ENCODE measurements at places on chromosomes 1 and 21.

- no peak for DNase-seq
Measured at GRCh38 chr1:93845538-93846205, 33.3 kb downstream of the DNTTIP2 start.

GRCh38 chr1:78226784-78227183 is 181.0 kb downstream of the GIPC2 start:
- no peak for DNase-seq

DNA sequence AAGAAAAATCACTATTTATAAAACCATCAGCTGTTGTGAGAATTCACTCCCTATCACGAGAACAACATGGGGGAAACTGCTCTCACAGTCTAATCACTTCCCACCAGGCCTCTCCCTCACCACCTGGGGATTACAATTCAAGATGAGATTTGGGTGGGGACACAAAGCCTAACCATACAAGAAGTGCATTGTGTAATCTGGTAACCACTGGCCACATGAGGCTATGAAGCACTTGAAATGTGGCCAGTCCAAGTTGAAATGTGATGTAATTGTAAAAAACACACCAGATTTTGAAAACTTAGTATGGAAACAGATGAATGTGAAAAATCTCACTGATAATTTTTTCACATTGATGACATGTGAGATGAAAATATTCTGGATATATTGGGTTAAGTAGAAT is 293.8 kb downstream of the TTLL7 start:
- no peak for DNase-seq

GRCh38 chr1:2216767-2217058 is 11.4 kb upstream of the SKI start:
- no peak for DNase-seq

DNA sequence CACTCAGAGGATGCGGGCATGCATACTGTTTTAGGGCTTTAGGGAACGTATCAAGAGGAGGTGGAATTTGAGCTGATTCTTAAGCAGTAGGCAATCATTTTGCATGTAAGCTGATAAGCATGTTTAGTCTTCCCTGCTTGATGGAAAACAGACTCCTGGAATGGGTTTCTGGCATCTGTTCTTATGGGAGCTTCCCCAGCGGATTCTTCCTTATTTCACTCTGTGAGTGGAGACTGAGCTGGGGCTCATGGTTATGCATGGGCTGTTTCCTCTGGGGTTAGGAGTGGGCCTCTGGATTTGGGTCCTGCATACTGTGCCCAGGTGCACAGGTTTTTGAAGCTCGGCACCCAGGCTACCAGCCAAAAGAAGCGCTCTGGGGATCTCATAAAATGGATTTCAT is 93.4 kb downstream of the DIRAS3 start:
- DNase-seq: no peak

DNA sequence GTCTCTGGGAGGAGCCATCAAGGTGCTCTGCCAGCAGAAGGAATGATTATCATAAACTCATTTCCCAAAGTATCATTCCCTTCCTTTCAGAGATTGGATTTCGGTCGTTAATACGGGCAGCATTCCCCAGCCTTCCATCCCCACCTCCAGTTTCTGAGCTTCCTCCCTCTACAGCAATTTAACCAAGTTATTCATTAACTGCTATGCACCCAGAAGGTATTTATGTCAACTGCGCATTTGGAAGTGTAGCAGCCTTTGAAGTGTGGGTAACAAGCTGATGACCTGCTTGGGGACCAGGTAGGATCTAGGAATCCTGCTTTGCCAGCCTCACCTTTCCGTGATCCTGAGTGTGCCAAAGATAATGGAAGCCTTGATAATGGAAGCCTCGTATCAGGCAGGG is 172.4 kb upstream of the IGSF21 start:
- DNase-seq: no peak

DNA sequence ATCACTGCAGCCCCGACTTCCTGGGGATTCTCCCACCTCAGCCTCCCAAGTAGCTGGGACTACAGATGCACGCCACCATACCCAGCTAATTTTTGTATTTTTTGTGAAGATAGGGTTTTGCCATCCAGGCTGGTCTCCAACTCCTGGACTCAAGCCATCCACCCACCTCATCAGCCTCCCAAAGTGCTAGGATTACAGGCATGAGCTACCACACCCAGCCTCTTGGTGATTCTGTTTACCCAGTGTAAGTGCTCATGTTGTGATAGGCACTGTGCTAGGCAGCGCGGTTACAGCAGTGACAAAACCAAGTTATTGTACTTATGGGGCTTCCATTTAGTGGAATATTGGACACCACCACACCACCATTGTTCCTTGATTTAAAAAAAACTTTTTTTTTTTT is 9.7 kb upstream of the STX12 start:
- DNase-seq: no peak

GRCh38 chr1:240515505-240515904 is 96.5 kb downstream of the GREM2 start:
- DNase-seq: no peak

- DNase-seq: peak; percentile 17
Measured at GRCh38 chr1:71565262-71565661, 484.4 kb upstream of the ZRANB2 start.

DNA sequence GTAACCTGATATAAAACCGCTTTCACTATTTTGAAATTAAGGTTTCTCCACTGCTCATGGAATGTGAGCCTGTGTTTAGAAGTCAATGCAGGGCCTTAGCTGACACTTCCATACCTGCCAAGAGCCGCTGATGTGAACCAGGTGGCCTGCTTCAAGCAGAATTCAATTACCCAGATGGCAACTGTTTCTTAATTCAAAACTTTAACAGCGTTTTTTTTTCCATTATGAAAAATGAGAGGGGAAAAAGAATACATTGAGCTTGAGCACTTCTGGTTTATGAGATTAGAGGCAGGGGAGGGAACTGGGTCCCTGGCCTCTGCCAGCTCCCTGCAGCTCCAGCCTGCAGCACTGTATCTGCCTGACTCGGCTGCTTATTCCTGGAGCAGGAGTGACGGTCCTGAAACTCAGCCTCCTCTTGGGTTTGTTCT is 7.7 kb upstream of the ATP1A1 start:
- DNase-seq: no peak

DNA sequence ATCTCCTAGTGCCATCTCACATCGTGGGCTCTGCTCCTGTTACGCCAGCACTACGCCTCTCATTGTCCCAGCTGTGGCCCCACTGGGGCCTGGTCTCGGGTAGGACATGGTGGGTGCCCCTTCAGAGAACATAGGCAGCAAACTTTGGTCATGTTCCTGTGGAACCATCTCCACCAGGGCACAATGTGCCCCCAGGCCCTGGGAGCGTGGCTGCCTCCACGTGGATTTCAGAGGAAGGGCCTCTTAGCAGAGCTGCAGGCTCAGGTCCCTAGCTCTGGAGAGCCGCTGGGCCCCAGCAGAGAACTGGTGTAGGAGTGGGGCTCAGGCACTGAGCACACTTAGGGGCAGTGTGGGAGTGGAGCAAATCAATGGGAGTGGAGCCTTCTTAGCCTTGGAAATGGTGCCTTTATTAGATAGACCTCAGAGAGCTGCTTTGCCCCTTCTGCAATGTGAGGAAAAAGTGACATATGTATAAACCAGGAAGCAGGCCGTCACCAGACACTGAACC is 460.0 kb downstream of the NCAM2 start:
- DNase-seq: no peak

DNA sequence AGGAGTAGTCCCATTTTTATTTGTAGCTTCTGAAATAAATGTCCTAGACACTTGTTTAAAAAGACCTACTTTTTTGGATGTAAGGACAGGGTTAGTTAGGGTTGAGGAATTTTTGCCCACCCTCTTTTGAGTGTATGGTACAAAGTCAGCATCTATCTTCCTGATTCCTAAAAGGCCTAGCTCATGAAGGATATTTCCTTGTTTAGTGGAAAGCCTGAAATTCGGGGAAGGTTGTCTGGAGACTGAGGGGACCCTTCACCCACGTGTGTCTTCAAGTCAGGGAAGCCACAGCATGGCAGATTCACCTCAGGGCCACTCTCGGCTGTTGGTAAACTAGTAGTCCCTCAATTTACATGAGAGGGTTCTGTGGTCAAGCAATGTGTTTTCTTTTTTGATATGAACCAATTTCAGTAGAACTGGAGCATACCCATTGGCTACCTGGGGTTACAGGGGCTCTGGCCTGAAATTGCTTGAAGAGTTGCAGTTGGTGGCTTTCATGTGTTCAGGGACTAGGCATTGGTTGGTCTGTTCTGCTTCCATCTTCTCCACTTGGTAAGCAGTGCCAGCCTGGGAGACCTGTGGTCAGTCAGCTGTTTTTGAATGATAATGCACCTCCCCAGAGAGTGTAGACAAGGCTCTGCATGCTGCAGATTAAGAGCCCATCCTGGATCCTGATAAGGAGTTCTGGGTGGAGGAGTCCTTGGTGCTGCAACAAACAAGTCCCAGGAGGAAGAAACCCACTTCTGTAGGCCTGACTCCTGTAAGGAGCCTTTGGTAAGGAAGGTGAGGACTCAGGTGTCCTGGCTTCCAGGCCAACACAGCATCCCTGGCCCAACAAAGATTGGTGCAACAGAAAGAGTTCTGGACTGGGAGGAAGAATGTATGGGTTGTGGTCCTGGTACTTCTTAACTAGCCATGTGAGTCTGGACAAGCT is 6.3 kb downstream of the BTG2 start:
- DNase-seq: no peak

DNA sequence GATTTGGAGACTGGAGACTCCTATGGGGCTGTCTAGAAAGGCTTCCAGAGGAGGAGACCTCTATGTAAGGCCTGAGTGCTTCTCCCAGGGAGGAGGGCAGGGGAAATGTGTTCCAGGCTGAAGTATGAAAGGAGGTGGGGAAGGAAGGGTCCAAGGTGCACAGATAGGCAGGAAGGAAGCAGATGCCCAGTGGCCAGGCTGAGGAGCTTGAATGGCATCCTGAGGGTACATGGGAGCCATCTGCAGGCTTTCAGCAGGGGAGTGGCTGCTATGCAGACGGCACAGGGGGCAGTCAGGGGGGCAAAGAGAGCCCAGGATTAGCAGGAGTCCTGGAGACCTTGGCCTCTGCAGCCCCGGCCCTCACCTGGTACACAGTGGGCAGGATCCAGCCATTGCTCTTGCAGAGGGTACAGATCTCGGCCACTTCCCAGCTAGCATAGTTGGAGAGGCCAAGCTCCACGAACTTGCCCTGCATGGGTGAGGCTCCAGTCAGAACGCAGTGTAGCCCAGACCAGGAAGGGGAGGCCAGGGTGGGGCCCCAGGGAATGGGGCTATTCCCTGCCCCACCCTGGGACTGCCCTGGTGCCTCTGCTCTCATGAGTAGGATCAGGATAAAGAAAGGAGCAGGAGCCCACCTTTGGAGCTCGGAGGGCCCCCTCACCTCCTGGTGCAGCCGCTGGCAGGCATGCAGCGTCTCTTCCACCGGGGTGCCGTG is 4.0 kb downstream of the AKR7A2 start:
- DNase-seq: no peak
